ENCODE measurements at places on chromosomes 7 and 10. TPM values are rescaled to one million over a fixed set of nuclear protein-coding genes. Genes with fewer than 3 reads are reported as not detected.

The ZNF853 gene
- total RNA-seq, result 5.4 TPM

The TMEM196 gene
- total RNA-seq, result 0.06 TPM

The NME8 gene
- total RNA-seq, result 0.44 TPM

The PIP gene
- 0.47 TPM for total RNA-seq

The VWC2 gene
- total RNA-seq, result 0.06 TPM

The ITGA8 gene
- total RNA-seq, result 22.1 TPM

The ELOVL3 gene
- 0.35 TPM for total RNA-seq

The EPHA1 gene
- 22.3 TPM for total RNA-seq

The FAM13C gene
- 8.8 TPM for total RNA-seq

The VAX1 gene
- total RNA-seq, result not detected

The MKX gene
- total RNA-seq, result 1.3 TPM

The PHYHIPL gene
- 12.0 TPM for total RNA-seq

The PGAM2 gene
- total RNA-seq, result 2.1 TPM

The MYL10 gene
- not detected for total RNA-seq
